ENCODE measurements at places on chromosomes 2 and 18.

DNA sequence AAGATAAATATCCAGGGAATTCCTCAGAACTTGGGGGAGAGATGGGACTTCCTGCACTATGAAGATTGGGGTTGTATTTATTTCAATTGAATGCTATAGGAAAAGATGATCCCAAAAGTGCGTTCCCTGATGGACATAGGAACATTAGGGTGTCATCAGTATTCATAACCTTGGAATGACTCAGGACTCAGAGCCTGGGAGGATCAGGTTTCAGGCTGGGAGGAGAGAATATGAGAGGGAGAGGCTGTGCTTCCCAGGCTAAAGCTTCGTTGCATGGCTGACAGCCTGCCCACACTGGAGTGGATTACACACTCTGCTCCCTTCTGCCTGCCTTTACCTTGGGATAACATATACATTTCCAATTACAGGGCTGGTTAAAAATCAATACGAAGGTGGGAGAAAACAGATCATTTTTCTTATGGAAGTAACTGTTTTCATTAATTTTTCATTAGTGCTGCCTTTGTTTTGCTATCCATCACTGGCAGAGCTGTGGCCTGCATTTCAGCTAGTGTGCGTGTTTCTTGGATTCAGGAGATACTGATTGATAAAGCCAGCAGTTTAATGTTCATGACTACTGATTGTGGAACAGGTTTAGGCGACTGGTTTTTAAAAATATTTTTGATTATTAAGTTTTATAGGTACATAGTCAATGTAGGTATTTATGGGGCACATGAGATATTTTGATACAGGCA, 118.7 kb downstream of the KCTD1 start:
- no peak for DNase-seq

DNA sequence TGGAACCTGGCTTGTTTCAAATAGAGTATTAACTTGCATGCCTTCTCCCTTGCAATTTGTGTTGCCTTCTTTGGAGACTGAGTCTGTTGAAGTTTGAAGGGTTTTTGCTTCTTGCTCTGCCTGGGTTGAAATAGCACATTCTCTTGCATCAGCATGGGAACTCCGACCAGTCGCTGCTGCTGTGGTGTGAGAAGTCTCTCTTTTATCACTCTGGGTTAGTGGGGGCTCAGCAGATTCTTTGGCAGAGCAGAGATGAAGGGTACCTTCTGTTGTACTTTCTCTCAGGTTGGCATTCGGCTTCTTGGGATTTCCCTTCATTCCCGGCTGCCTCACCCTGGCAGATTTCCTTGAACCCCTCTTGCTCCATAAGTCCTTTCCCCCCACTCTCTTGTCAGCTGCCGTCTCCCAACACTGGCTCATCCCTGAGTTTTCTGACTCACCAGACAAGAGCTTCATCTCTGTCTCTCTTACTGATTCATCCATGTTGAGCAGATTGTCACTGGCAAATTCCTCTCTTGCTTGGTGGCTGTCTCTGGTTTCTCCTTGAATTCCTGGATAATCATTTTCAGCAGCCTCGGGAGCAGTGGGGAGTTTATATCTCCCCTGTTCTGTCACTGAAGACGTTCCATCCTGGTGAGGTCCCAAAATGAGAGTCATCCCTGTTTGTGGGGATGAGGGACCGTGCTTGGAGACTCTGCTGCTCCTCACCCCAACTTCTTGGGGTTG, 49.9 kb downstream of the ALPK2 start:
- DNase-seq: no peak

GRCh38 chr2:109247812-109248211, 118.8 kb downstream of the SH3RF3 start:
- DNase-seq: no peak

GRCh38 chr18:77248873-77249568, 627 bp upstream of the GALR1 start:
- DNase-seq: no peak

DNA sequence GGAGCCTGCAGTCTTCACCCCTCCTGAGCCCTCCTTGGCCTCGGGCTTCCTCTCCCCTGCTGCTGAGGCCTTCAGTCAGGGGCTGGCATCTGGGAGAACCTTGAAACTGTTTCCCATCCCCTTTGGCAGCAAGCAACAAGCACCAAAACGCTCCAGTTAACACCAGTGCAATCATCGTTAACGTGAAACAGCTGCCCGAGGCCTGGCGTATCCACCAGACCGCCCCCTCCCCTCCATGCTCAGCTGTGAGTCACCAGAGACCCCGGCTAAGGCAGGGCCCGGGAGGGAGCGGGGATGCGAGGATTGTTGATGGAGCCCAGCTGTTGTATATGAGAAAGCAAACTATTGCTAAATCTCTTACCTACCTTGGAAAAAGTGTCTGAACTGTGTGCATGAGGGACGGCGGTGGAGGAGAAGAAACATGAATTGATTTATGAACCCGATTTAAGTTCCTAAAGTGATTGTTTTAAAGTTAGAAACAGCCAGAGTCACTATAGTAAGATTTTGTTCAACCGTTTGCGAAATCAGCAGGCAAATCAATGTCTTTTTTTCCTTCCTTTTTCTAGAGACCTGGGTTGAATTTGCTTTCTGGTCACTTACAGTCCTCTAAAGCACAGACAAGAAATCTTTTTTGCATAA, 5.2 kb downstream of the ZFP36L2 start:
- no peak for DNase-seq

- DNase-seq: no peak
Measured at GRCh38 chr2:228669690-228670089, 488.2 kb upstream of the SPHKAP start.

- no peak for DNase-seq
Measured at GRCh38 chr2:73837847-73838585, 9.3 kb downstream of the STAMBP start.

DNA sequence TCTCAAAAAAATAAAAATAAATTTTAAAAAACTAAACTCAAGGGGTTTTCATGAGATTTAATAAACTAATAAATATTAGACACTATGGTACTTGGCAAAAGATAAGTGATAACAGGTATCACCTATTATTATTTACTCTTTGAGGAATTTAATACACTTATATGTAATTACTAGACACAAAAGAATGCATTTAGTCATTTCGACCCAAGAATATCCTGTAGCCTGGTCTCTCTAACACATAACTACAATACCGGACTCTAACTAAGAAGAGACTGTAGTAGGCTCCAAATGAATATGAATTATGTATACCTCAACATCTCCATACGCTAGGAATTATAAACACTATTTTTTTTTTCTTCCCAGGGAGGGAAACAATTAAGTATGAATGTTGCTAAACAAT, 850.7 kb downstream of the CPS1 start:
- no peak for DNase-seq

DNA sequence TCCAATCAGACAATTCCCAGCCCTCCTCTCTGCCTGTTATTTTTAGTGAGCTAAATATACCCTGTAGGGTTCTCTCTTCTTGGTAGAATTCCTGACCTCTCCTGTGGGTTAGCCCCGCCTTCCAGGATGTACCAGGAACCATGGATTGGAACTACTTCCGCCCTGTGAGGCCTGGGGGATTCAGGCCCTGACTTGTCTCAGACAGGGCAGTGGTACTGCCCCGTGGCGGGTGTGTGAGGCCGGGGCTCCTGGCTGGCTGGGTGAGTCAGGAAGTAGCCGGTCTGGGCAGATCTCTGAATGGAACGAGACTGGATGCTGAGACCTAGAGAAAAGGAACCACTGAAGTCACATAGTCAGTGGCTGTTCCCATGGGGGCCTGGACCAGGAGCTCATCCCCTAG, 50.5 kb downstream of the DYSF start:
- no peak for DNase-seq

DNA sequence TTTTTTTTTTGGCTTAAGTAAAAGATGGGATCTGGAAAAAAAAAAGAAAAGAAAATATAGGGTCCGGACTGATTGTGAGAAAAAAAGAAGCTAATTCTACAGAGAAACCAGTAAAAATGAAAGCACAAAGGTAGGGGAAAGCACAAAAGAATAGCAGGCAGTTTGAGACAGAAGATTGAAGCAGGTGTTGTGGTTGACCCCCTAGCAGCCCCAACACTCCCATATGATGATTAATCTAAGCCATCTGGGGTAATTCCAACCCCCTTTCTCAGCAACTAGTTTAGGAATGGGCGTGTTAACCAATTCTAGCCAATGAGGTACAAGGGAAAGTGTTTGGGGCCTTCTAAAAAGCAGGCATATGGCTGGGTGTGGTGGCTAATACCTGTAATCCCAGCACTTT, 77.0 kb downstream of the MBD2 start:
- DNase-seq: no peak

GRCh38 chr2:28085201-28085600, 194.7 kb downstream of the BABAM2 start:
- DNase-seq: no peak

DNA sequence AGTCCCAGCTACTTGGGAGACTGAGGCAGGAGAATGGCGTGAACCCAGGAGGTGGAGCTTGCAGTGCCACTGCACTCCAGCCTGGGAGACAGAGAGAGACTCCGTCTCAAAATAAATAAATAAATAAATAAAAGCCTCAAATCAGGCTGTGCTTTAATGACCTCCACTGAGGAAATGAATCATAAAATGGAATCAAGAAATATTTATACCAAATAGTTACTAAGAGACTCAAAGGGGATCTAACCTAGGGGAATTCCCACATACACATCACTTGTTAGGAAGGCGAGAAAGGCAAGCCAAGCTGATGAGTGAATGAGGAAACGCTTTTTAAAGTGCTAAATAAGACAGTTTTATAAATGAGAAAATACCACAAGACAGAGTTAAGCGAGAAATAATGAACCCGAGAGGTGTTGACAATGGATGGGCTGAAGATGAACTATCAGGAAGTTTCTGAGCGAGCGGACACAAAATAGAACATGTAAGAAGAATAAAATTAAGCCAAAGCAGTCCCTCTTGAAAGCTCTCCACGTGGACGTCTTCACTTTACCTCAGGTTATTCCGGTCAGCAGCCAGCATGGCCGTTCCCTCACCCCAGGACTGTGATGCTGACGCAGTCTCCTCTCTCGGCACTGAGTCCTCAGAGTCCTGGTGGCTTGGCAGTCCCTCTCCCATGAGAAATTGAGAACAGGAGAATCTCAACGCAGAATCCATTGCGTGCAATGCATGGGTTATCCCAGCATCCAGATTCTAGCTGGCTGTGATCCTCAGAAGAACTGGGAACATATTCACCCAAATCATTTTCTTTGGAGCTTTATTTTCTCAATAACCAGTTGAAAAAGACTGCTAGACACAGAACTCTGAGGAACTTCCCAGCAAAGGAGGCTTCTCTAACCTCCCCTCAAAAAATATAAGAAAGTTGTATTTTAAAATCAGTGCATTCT, 22.3 kb downstream of the PXDN start:
- no peak for DNase-seq

- no peak for DNase-seq
Measured at GRCh38 chr2:191933307-191934105, 86.6 kb upstream of the CAVIN2 start.

GRCh38 chr18:50203801-50204604, 9.1 kb upstream of the MYO5B start:
- peak; percentile 42 for DNase-seq

DNA sequence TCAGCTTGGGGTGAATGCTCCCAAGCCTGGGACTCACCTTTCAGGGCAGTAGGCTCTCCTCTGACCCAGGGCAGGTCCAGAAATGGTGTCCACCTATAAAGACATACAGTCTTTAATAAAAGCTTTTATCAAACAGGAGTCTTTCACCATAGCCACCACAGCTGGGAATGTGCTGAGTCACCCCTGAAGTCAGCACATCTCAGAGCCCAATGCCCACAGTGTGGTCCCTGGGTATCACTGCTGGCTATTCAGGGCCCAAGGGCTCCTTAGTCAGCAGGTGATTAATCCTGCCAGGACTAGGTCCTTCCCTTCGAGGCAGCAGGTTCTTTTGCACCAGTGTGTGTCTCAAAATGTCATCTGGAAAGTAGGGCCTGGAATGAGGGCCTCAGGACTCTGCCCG, 181.9 kb downstream of the MEMO1 start:
- no peak for DNase-seq

DNA sequence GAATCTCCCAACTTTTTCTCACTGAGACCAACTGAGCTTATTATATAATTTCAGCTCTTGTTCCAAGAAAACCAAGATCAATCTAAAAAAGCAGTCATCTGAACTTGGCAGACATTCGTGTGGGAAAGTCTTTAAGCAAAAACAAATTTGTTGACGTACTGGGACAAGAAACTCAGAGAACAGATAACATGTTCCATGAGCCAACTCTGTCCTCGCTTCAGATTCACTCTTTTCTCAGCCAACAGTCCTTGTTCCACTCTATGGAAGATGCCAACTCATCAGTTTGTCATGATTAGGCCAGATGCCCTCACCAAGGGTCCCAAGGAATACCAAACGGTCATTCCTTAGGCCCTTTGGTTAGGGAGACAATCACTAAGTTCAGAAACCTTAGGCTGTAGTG, 224.2 kb upstream of the CTAGE1 start:
- no peak for DNase-seq

DNA sequence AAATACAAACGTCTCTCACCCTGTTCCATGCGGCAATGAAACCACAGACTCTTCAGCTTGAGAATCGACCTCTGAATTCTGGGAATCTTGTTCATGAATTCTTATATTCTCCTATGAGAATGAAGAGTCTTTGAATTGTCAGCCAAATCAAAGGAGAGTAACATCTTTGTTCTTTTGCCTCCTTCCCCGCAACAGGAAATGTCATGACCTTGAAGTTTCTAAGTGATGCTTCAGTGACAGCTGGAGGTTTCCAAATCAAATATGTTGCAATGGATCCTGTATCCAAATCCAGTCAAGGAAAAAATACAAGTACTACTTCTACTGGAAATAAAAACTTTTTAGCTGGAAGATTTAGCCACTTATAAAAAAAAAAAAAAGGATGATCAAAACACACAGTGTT, 21.8 kb downstream of the TNFAIP6 start:
- DNase-seq: no peak

- DNase-seq: no peak
Measured at GRCh38 chr18:2900684-2901422, 54.0 kb downstream of the EMILIN2 start.

DNA sequence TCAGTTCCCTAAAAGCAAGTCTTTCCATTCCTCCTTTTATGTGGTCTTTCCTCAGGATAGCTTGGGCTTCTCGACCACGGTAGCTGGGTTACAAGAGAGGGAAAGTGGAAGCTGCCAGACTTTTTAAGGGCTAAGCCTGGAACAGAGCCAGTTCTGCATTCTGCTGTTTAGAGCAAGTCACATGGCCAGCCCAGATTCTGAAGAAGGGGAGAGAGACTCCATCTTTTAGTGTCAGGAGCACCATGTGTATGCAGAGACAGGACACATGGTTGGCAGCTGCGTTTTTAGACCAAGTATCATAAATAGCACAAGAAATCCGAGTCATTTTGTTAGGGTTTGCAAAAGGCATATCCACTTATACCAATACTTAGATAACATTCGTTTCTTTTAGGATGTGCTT, 4.7 kb downstream of the HMSD start:
- DNase-seq: no peak

GRCh38 chr2:215141706-215142105, 3.3 kb upstream of the ABCA12 start:
- DNase-seq: no peak

DNA sequence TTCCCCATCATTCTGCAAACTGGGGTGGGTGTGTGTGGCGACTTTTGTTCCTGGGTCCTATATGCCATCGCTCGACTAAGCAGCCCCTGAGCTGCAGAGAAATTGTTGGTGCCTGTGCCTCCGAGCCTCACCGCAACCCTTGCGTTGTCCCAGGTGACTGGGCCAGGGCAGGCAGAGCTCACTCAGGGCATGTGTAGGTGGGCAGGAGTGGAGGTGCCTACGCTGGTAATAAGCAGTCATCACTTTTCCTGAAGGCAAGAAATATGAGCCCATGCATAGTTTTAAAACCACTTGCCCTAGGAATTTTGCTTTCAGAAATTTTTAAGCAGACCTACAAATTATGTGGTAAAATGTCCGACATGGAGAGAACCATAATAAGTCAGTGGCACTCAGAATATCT, 197.8 kb downstream of the SMAD7 start:
- DNase-seq: no peak

- DNase-seq: no peak
Measured at GRCh38 chr2:85655961-85656417, 12.0 kb downstream of the SFTPB start.

Measured in HuH-7.5 (cell line).